ENCODE measurements at places on chromosomes 2 and 18.
A peak's percentile ranks its signal among the peaks of the same experiment; 100 is the strongest.

DNA sequence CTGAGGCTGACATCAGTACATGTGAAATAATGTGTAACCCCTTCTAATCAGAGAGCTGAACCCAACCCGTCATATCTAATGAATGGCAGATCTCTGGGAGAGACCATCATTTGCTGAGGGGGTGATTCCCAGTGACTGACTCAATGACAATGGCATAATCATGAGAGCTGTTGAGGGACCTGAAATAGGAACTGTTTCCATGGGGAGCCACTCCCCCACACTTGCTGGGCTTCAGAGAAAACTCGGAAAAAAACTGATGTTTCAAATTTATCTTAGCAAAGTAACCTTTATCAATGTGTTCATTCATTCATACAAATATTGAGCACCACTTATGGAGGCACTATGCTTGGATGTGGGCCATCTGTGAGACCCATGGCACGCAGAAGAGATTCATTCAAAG is 93.4 kb upstream of the ZBTB14 start:
- H3K4me1 ChIP-seq: no peaks in the 10 kb centered on the region
- H3K36me3 ChIP-seq: no peaks in the 10 kb centered on the region
- H3K27ac ChIP-seq: no peak overlapping the region
- no peak for DNase-seq

- no peaks in the 10 kb centered on the region for H3K36me3 ChIP-seq
- no peaks in the 10 kb centered on the region for H3K27me3 ChIP-seq
- no peak for DNase-seq
Measured at GRCh38 chr2:104969564-104969963, 68.3 kb upstream of the MRPS9 start.

DNA sequence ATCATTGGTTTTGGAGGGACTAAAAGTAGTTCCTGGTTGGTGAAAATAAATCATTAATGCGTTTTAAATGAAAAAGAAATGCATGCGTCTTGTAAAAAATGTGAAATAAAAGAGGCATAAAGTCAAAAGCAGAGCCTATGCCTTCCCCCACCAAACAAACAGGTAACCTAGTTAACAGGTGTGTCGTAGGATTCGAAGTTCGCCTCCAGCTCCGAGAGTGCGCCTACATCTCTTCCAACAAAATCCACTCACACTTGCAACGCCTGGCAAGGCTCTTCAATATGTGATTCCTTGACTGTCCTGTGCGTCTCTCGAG is 677 bp upstream of the SMAD4 start:
- H3K36me3 ChIP-seq: no peaks in the 10 kb centered on the region
- peak overlapping the region; percentile 92 for H3K27ac ChIP-seq
- H3K27me3 ChIP-seq: no peaks in the 10 kb centered on the region
- peak overlapping the region; percentile 91 for H3K4me3 ChIP-seq
- H3K4me1 ChIP-seq: peaks cover 3% of the 10 kb centered on the region

GRCh38 chr2:226411205-226411604 is 388.4 kb downstream of the IRS1 start:
- no peak for DNase-seq
- no peaks in the 10 kb centered on the region for H3K36me3 ChIP-seq
- H3K27me3 ChIP-seq: no peaks in the 10 kb centered on the region
- no peak overlapping the region for H3K4me3 ChIP-seq
- H3K4me1 ChIP-seq: no peaks in the 10 kb centered on the region
- H3K27ac ChIP-seq: no peak overlapping the region

DNA sequence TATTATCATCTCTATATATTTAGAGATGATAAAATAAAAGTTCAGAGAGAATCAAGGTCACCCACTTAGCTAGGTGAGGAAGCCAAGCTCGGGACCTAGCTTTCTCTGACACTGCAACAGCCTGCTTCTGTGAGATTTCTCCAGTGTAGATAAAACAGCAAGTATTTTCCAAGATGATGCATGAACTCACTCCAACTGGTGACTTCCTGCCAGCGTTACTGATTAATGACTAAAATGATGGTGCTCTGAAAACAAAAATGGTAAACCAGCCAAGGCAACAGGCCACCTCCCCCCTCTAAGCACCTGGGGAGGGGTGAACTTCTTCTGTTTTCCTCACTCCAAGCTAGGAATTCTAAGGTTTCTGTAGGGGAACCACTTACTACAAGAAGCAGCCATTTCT is 510.2 kb upstream of the ID2 start:
- DNase-seq: no peak
- H3K27me3 ChIP-seq: no peaks in the 10 kb centered on the region
- H3K27ac ChIP-seq: no peak overlapping the region

DNA sequence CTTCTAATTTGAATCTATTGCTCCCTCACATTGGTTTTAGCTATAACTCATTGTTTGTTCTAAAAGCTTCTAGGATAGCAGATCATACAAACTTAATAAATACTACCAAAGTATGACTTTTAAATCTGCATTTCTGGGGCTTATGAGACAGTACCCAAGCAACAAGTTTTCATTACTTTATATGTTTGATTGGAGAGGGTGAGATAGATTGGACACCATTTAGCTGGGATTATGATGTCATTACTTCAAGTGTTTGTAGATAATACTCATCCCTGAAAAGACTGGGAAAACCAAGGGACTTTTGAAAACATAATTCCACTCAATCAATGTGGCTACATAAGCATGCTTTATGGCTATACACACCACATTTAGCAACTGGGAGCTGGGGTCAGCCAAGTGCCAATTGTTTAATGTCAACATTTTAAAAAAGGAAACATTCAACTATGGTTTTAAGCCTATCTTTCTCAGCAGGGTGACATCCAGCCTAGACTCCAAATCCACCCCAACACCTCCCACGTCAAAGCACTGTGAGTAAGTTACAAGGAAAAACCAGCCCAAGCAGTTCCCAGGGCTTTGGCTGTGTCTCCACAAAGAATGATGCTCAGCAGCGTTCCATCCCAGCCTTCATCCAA is 119.9 kb downstream of the ETAA1 start:
- H3K4me1 ChIP-seq: no peaks in the 10 kb centered on the region
- no peak for DNase-seq
- H3K36me3 ChIP-seq: no peaks in the 10 kb centered on the region
- no peak overlapping the region for H3K27ac ChIP-seq
- H3K27me3 ChIP-seq: no peaks in the 10 kb centered on the region

GRCh38 chr18:25469489-25469888 is 117.5 kb upstream of the ZNF521 start:
- H3K4me3 ChIP-seq: no peak overlapping the region
- H3K4me1 ChIP-seq: no peaks in the 10 kb centered on the region
- H3K36me3 ChIP-seq: no peaks in the 10 kb centered on the region
- H3K27ac ChIP-seq: no peak overlapping the region
- H3K27me3 ChIP-seq: no peaks in the 10 kb centered on the region

DNA sequence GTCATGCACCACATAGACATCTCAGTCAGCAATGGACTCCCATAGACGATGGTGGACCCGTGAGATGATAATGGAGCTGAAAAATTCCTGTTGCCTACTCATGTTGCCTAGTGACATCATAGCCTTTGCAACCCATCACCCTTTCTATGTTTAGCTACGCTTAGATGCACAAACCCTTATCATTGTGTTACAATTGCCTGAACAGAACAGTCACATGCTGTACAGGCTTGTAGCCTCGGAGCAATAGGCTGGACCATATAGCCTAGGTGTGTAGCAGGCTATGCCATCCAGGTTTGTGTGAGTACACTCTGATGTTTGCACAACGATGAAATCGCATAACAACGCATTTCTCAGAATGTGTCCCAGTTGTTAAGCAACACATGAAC is 221.6 kb downstream of the ALPK2 start:
- no peaks in the 10 kb centered on the region for H3K36me3 ChIP-seq
- no peak overlapping the region for H3K4me3 ChIP-seq
- DNase-seq: no peak
- no peaks in the 10 kb centered on the region for H3K4me1 ChIP-seq

DNA sequence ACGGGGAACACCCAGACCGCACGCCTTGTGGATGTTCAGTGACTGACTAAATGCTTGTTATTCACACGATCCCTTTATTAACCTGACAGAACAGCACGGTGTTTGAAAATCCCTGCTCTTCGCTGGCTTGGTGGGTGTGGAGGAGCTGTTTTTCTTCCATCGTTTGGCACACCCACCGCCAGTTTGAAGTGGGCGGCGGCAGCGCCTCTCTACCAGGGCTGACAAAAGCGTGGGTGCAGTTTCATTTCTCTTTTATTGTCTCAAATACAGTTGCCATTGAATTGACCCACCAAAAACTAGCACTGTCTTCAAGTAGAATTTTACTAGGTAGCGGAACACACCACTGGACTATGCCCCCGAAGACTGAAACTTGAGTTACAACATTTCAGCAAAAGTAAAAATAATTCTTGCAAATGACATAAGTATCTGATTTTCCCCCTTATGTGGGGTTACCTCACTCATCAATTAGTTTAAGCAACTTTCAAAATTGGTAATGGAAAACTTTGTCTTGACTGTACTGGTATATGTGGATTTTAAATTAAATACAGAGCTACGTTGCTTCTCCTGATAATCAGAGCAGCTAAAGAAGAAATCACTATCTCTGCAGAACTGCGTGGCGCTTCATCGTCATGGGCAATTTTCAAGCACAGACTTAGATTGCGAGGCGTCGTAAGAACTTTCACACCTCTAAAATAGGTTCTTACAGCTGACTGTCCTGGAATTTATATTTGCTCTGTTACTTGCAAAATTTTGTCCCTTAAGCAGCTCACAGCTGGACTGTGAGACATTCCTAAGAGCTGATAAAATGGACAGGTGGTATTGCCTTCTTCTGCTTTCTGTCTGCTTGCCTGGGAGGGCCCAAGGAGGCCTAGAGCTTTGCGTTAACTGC is 60.9 kb downstream of the LDLRAD4 start:
- no peak overlapping the region for H3K27ac ChIP-seq
- DNase-seq: no peak
- H3K4me3 ChIP-seq: no peak overlapping the region
- H3K36me3 ChIP-seq: peaks cover 10% of the 10 kb centered on the region
- peaks cover 23% of the 10 kb centered on the region for H3K4me1 ChIP-seq

DNA sequence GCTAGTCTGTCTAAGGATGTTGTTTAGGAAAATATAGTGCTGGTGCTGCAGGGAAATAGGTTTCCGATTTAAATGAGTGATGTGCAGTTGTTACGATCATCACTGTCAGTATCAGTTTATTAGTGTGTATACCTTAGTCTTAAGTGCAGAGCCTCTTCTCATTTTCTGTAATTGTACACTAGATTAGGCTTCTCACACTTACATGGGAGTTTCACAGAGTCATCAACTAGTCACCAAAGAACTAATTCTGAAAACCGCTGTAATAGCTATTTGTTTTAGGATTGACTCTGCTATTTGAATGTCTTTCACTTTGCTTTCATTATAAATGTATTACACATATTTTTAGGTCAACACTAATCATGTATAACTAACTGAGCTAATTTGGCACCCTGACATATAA is 99.8 kb upstream of the ZEB2 start:
- no peaks in the 10 kb centered on the region for H3K36me3 ChIP-seq
- H3K27me3 ChIP-seq: no peaks in the 10 kb centered on the region
- DNase-seq: no peak

GRCh38 chr2:201171259-201171814 is 11.6 kb upstream of the CASP10 start:
- DNase-seq: no peak
- peaks cover 16% of the 10 kb centered on the region for H3K36me3 ChIP-seq
- H3K27me3 ChIP-seq: no peaks in the 10 kb centered on the region
- no peak overlapping the region for H3K4me3 ChIP-seq
- no peak overlapping the region for H3K27ac ChIP-seq

DNA sequence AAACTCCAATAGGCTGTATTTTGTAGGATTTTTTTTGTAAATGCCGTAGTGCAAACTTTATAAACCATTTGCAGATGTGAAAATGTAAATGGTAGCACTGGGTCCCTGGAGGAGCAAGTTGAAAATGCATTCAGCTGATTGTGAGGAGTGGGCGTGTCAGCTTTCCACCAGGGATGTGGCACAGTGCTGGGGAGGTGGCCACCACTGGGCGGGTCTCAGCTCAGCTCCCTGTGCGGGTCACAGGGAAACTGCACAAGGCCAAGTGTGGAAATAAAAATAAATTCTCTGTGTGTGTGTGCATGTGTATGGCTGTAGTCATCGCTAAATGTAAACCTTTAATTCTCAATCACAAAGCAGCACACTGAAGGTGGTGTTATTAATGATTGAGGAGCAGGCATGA is 137.2 kb upstream of the PXDN start:
- peaks cover 4% of the 10 kb centered on the region for H3K4me1 ChIP-seq
- H3K4me3 ChIP-seq: no peak overlapping the region
- H3K36me3 ChIP-seq: no peaks in the 10 kb centered on the region
- no peaks in the 10 kb centered on the region for H3K27me3 ChIP-seq
- DNase-seq: no peak
- no peak overlapping the region for H3K27ac ChIP-seq

DNA sequence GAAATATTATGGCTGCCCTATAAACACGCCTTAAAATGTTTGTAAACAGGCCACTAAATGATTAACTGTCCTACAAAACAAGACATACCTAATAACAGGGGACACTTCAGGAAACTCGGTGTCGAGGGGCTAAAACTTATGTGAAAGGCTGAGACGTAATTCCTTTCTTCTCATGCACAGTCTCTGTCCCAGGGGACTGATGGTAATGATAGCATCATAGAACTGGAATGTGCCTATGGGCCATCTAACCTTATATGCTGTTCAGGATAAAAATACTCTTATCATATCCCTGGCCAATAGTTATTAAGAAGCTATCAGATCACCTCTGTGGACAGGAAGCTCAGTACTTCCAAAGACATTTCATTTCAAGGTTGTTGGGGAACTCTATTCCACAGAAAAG is 252.6 kb upstream of the RASGRP3 start:
- H3K27ac ChIP-seq: peak overlapping the region; percentile 70
- no peaks in the 10 kb centered on the region for H3K27me3 ChIP-seq
- H3K4me1 ChIP-seq: peaks cover 57% of the 10 kb centered on the region

- peaks cover 14% of the 10 kb centered on the region for H3K36me3 ChIP-seq
- no peaks in the 10 kb centered on the region for H3K4me1 ChIP-seq
- H3K4me3 ChIP-seq: no peak overlapping the region
- no peak overlapping the region for H3K27ac ChIP-seq
Measured at GRCh38 chr2:99433340-99433739, 56.5 kb downstream of the REV1 start.

GRCh38 chr2:232335859-232336215 is 42.7 kb upstream of the ALPP start:
- H3K4me1 ChIP-seq: no peaks in the 10 kb centered on the region
- no peak overlapping the region for H3K4me3 ChIP-seq
- H3K27me3 ChIP-seq: no peaks in the 10 kb centered on the region
- H3K36me3 ChIP-seq: peaks cover 15% of the 10 kb centered on the region
- no peak for DNase-seq

DNA sequence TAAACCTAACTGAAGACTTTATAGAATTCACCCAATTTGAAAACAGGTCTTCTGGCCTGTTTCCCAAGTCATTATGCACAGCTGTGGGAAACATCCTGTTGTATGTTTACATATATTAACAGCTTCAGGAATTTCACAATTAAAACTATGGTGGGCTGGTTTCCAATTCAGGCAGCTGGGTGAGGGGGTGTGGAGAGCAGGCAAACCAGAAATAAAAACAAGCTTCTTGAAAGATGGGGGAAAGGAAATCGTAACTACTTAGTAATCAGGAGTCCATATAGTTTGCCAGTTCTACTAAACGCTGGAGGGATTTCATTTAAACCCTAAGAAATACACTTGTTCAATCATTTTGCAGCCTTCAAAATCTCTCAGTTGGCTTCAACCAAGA is 22.8 kb downstream of the ATP8B1 start:
- H3K27ac ChIP-seq: peak overlapping the region; percentile 88
- DNase-seq: no peak
- no peaks in the 10 kb centered on the region for H3K36me3 ChIP-seq
- H3K4me3 ChIP-seq: peak overlapping the region; percentile 31
- peaks cover 51% of the 10 kb centered on the region for H3K4me1 ChIP-seq
- H3K27me3 ChIP-seq: no peaks in the 10 kb centered on the region

GRCh38 chr2:30221531-30221930 is 9.8 kb upstream of the LBH start:
- no peaks in the 10 kb centered on the region for H3K27me3 ChIP-seq
- no peak overlapping the region for H3K27ac ChIP-seq
- no peaks in the 10 kb centered on the region for H3K36me3 ChIP-seq
- H3K4me3 ChIP-seq: no peak overlapping the region
- DNase-seq: no peak
